ENCODE measurements at places on chromosomes 3 and 15.
A peak's percentile ranks its signal among the peaks of the same experiment; 100 is the strongest.

- DNase-seq: peak; percentile 76
These were observed 575 bp downstream of the TRPM7 start for GRCh38 chr15:50685976-50686468.

DNA sequence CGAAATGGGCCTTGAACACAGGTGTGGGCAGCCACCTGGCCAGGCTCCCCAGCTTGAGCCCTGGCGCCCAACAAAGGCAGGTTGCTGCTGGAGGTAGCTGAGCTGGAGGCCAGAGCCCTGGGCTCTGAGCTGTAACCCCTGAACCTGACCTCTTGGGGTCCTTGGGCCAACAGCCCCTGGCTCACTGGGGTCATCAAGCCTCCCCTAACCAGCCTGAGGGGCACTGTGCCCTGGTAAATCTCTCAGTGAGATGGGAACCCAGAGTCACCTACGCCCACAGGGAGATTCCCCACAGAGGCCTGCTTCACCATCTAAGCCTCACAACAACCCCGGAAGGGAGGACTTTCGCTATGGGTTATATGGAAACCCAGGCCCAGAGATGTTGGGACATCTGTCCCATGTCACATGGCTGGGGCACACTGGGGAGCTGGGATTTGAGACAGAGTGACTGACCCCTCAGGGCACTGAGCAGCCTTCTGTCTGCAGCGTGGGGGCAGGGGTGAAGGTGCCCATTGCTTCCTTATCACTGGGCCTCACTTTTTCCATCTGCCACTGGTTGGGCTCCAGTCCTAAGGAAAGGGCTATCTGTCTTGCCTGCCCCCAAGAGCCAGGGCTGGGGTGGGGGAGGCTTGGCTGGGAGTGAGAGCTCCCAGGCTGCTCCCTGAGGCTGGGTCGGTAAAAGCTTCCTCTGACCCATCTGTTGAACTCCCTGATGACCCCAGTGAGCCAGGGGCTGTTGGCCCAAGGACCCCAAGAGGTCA, 59.1 kb downstream of the IQSEC1 start:
- DNase-seq: no peak

- no peak for DNase-seq
These were observed 63.6 kb downstream of the ANO10 start for GRCh38 chr3:43558171-43558570.

DNA sequence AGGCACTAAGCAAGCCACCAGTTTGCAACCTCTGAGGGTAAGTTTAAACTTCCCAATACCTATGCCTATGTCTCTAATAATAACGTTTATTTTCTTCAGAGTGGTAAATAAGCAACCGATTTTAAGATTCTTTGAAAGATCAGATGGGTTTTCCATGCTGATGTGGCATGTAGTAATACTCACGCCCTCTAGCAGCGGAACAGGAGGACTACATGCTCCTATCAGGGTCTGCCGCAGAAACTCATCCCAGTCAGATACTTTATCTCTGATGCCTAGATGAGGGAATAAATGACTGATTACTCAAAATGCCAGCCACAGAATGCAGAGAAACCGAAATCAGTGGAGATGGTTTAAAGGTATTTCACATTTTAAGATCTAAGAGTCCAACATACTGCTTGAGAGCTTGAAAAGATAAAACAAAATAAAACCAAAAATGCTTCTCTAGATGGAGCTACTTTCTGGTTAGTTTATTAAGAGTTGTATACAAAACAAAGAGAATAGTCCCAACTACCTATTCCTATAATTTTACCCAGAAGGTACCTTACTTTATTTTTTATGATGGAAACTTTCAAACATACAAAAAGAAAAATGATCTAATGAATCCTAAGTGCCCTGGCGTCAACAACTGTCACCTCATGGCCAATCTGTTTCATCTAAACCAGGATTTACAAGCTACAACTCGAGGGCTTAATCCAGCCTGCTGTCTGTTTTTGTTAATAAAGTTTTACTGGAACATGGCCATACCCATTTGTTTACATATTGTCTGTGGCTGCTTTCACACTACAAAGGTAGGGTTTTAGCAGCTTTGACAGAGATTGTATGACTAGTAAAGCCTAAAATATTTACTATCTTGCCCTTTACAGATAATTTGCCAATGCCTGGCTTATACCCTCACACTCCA, 37.5 kb upstream of the STIMATE start:
- DNase-seq: peak; percentile 70

DNA sequence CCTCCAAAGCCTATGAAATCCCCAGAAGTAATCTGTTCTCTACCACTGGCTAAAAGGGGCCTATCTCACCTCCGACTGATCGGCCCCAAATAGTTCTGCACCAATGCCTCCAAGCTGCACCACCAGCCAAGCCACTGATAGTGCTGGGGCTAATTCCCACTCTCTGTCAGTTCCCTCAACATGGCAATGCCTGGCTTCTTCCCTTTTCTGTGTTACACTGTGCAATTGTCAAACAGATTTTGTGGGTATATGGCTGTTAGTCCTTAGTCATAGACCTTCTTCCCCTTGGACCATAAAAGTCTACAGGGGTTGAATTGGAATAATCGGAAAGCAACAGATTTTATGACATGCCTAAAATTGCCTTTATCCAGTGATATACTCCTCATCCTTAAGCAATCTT, 9.3 kb upstream of the UBE2E2 start:
- DNase-seq: no peak

GRCh38 chr15:60821462-60822061, 342.6 kb upstream of the ICE2 start:
- DNase-seq: no peak

Measured in trophoblast cell (in vitro differentiated cells and primary cell).